ENCODE measurements at places on chromosomes 12 and 14.

DNA sequence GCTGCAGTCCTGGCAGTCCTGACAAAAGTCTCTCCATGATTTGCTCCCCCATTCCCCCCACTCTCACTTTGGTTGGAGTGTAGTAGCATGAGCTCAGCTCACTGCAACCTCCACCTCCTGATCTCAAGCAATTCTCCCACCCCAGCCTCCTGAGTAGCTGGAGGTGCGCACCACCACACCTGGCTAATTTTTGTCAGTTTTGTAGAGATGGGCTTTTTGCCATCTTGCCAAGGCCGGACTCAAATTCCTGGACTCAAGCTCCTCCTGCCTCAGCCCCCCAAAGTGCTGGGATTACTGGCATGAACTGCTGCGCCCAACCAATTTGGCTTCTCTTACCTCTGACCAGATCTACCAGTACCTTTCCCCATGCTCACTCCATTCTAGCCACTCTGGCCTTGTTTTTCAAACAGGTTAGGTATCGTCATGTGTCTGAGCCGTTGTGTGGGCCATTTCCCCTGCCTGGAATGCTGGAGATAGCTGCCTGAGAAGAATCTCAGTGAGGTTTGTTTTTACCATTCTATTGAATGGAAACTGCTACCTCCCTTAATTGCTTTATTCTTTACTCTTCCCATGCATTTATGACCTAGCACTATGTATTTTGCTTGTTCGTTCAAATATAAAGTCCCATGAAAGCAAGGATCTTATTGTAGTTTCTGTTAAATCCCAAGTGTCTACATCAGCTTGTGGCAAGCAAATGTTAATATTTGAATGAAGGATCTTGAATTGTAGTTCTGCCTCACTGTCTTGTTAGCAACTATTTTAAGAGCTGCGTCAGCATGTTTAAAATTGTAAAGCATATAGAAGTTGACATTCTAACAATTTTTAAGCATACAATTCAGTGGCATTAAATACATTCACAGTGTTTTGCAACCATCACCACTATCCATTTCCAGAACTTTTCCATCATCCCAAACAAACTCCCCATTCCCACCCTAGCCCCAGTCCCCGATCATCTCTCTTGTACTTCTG is 39.7 kb downstream of the CPSF6 start:
- DNase-seq: no peak

GRCh38 chr14:53947452-53948204 is 9.0 kb downstream of the BMP4 start:
- no peak for DNase-seq

DNA sequence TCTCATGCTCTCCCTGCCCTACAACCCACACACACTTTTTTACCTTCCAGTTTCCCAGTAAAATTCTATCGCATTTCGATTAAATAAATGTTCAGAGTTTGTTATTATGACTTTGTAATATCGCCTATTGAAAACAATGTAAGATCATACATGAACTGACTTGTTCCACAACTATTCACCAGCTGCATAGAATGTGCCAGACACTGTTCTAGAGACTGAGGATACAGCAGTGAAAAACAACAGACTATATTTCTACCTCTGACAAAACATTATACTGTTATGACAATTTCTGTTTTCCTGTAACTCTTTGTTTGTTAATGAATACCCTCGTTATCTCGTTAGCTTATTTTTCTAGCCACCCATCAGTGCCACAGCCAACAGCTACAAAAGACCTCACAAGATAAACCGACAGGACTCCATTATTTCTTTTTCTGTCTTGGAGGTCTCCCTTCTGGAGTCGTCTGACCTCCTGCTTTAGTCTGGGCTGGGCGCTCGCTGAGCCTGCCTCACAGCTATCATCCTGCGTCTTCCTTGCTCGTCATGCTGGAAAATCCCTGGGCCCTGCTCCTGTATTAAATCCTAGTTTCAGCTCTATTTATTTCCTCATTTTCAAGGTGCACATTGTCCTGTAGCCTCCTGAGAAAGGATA is 498.9 kb downstream of the DIO2 start:
- DNase-seq: no peak

DNA sequence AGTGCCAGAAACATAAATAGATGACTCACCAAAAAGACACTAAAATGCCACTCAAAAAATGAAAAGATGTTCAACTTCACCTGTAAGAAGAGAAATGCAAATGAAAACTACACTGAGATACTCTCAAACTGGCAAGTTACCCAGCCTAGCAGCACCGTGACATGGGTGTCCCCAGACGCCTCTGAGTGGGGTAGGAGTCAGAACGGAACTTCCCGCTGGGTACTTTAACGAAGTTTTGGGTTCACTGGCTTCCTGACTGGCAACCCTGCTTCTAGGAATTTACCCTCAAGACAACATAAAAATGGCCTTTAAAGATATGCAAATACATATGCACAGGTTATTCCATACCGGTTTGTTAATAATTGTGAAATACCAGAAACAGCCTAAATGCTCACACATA is 52.6 kb downstream of the RIMBP2 start:
- no peak for DNase-seq

DNA sequence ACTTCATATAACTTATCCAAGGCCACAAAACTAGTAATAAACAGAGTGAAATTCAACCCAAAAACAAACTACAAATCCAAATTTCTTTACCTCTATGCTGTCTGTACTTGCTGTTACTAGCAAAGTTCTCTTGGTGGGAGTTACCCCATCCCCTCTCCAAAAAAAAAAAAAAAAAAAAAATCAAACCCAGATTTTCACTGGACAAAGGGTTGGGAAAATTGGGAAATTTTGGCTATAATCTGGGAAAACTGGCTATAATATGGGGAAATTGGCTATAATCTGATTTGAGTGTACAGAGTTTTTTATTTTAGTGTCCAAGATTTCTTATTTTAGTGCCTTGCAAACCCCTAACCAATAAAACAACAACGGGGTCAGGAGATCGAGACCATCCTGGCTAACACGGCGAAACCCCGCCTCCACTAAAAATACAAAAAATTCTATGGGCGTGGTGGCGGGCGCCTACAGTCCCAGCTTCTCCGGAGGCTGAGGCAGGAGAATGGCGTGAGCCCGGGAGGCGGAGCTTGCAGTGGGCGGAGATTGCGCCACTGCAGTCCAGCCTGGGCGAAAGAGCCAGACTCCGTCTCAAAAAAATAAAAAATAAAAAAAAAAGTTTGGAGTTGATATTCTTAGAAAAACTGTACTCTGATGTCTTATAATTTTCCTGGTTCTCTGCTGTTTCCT is 148.4 kb downstream of the CHST11 start:
- no peak for DNase-seq

DNA sequence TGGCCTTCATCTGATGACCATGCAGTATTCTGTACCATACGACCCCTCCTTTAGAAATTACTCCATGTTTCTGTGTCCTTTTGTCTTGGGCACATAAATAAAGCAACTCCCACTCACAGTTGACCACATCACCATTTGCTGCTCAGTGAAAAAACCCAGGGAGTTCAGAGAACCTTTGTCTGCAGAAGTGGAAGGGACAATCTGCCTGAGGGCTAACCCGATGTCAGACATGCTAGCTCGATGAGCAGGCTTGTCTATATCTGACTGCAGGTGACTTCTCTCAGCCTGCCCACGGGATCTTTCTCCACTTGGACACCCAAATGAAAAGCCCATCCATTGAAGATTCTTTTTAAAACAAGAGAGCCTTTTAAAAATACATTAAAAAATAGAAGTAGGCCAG is 45.7 kb upstream of the GRIP1 start:
- DNase-seq: no peak

DNA sequence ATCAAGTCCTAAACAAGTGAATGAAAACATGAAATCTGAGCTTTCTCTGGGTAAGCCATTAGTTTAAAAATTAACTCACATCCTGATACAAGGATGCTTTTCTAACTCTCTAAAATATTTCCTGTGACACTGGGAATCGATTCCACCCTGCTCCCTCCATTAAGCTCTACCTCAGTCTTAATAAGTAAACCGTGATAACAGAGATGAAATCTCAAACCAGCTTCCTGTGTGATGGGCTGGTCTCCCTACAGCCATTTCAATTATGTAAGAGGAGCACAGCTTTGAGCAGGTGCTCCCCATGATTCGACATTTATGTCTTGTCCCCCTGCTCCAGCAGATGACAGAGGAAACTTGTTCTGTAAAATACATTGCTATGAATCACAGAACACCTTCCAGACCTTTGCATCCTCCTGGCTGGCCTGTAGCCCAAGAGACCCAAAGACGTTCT is 59.0 kb downstream of the GAS2L3 start:
- no peak for DNase-seq

- no peak for DNase-seq
Measured at GRCh38 chr12:43951286-43951685, 115.4 kb downstream of the TMEM117 start.

All from stimulated activated effector memory CD8-positive, alpha-beta T cell treated with anti-CD3 and anti-CD28 coated beads, Interleukin-12 subunit alpha, Interleukin-12 subunit beta, amount 100 ng/mL, for 72 hours (primary cell).